ENCODE measurements at places on chromosomes 11 and 22.

GRCh38 chr11:108016647-108017046 lies 7.9 kb downstream of the CUL5 start:
- no peak for DNase-seq

- DNase-seq = no peak
Measured at GRCh38 chr22:47328550-47329243, 566.2 kb downstream of the TBC1D22A start.

DNA sequence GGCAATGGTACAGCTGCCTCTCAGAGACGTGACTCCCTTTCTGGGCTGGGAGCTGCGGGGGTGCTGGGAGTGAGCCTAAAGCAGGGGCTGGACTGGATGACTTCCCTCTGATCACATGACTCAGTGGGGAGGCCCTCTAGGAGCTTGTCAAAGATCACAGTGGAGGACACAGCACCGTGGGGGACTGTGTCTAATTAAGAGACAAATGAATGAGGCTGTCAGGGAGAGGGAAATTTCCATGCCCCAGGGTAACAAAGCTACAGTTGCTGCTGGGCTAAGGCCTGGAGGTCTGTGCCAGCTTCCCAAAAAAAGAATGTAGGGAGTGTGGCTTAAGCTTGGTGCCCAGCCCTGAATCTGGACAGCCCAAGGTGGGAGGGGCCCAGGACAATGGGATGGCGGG lies 262.8 kb upstream of the PLET1 start:
- no peak for DNase-seq

DNA sequence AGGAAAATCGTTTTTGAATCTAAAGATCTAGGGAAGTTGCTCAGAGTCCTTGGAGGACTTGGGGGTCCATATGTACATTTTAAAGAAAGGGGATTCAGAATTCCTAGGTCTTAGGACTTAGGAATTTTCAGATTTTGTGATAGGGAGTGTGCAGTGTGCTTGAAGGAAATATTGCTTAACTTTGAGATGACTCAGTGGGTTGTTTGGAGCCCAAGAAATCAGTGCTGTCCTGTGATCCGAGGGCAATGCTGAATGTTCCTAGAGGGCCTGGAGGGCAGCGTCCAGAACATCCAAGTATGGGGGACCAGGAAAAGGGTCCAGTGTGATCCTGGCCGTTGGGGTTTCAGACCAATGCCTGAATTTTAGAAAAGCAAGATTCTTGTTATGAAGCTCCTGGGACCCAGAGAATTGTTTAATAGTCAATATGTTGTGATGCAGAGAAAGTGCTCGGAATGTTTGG lies 3.1 kb upstream of the IGF2 start:
- no peak for DNase-seq

- DNase-seq = no peak
Measured at GRCh38 chr11:76152741-76153570, 53.3 kb downstream of the WNT11 start.

GRCh38 chr22:47292546-47293320 lies 530.3 kb downstream of the TBC1D22A start:
- DNase-seq = no peak

DNA sequence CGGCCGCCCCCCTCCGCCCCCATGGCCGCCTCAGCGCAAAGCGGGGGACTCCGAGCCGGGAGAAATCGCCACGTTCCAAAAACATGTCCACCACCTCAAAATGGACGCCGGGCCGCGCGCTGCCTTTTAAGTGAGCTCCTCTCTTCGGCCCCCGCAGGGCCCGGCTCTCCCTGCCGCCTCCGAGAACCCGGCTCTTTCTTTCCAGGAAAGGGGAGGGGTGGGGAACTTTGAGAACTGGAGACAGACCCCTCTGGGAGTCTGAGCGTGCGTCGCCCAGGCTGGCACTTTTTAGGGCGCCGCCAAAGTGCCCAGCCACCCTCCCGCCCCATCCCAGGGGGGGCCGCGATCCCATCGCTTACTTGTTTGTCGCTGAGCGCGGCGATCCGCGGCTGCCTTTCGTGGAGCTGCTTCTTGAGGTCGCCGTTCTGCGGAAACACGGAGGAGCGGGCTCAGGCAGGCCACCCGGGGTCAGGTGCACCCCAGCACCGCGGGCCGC lies 1.6 kb downstream of the PHF21B start:
- peak; percentile 30 for DNase-seq

DNA sequence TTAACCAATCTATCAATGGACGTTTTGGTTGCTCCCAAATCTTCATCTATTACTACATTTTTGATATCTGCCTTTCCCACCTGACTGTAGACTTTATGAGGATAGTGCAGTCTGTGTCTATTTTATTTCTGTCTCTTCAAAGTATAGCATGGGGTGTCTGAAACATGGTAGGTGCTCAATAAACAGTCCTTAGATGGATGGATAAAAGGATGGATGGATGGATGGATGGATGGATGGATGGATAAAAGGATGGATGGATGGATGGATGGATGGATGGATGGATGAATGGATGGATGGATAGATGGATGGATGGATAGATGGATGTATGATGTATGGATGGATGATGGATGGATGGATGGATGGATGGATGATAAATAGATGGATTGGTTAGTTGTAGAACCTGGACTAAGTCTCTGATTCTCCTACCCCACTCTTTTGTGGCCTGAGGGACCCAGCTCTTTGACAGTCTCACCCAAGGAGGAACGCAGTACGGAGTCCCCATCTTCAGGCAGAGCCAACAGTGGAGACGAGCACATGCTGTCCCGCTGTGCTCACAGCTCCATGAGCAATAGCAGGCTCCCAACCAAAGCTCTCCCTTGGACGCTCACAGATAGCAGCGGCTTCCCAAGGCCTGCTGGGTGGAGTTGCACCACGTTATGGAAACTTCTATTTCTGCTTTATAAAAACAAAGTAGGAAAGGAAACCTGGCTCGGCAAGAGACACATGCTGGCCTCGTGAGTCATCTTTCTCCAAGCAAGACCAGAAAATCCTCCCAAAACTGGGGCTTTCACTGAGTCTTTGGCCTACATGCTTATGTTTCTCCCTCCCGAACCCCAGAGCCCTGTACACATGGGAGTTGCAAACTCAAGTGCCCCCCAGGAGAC lies 448.0 kb downstream of the MIAT start:
- no peak for DNase-seq

- DNase-seq = no peak
Measured at GRCh38 chr22:17434856-17435255, 65.6 kb downstream of the CECR2 start.

DNA sequence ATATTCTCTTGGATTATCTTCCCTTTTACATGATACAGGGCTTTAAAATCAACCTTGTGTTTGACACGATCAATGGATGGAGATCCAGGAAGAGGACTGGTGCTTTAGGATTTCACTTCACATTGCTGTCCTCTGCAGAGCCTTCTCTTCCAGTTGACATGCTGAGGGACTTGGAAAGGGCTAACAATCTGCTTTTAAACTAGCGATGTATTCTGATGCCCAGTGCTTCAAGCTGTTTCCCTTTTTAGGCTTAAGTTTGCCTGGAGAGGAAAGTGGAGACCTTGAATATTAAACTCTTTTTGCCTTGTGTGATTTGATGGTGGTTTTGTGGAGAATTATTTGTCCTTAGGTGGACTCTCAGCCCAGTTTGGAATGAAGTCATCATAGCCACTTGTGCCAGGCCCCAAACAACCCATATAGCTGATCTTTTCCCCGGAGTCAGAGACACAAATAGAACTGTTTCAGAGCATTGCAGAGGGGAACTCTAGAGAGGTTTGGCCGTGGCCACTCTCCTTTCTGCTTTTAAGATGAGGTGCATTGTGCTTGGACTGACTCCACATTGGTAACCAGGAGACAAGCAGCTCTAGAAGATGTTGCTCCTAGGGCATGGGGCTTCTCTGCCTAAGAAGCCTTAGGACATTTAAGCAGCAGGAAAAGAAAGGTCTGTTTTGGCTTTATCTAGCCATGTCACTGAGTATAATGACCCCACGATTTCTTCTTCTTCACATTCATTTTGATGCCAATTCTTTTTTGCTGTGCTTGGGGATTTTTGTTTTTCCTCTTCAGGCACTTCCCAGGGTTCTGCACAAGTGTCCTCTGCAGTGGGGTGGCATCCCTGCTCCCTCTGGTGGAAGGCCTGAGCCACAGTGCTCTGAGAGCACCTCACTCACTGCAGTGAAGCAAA lies 152.8 kb downstream of the NCAM1 start:
- peak; percentile 56 for DNase-seq

GRCh38 chr22:41261541-41262249 lies 21.0 kb upstream of the CHADL start:
- DNase-seq = no peak

GRCh38 chr11:20336056-20336455 lies 27.5 kb upstream of the HTATIP2 start:
- no peak for DNase-seq

- DNase-seq = no peak
Measured at GRCh38 chr22:19208287-19208847, 29.8 kb upstream of the SLC25A1 start.

GRCh38 chr11:73265278-73265810 lies 6.8 kb upstream of the P2RY6 start:
- no peak for DNase-seq

- DNase-seq = no peak
Measured at GRCh38 chr11:22822203-22822602, 7.4 kb downstream of the SVIP start.

GRCh38 chr11:47941907-47942558 lies 38.3 kb upstream of the PTPRJ start:
- DNase-seq = no peak

GRCh38 chr22:45878901-45879551 lies 97.9 kb downstream of the WNT7B start:
- peak; percentile 76 for DNase-seq

- no peak for DNase-seq
Measured at GRCh38 chr11:3627291-3627690, 14.5 kb downstream of the ART5 start.

DNA sequence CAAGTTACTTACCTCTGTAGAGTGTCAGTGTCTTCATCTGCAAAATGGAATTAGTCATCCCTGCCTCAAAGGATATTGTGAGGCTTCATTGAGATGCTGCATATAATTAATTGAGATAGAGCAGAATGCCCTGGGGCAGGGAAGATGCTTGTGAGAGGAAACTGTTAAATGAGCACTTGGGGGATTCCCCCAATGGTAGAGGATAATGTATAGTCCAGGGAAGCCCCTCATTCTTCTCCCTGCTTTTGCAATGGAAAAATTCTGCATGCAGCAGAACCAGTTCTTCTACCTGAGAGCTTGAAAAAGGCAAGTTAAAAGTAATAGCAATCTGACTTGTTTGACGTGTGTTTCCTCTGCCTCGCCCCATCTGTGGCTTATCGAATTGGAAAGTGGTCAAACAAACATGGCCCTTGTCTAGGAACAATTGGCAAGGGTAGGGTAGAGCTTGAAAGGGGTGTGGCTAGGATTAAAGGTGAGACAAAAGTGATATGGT lies 90.9 kb downstream of the NAV2 start:
- DNase-seq = no peak

DNA sequence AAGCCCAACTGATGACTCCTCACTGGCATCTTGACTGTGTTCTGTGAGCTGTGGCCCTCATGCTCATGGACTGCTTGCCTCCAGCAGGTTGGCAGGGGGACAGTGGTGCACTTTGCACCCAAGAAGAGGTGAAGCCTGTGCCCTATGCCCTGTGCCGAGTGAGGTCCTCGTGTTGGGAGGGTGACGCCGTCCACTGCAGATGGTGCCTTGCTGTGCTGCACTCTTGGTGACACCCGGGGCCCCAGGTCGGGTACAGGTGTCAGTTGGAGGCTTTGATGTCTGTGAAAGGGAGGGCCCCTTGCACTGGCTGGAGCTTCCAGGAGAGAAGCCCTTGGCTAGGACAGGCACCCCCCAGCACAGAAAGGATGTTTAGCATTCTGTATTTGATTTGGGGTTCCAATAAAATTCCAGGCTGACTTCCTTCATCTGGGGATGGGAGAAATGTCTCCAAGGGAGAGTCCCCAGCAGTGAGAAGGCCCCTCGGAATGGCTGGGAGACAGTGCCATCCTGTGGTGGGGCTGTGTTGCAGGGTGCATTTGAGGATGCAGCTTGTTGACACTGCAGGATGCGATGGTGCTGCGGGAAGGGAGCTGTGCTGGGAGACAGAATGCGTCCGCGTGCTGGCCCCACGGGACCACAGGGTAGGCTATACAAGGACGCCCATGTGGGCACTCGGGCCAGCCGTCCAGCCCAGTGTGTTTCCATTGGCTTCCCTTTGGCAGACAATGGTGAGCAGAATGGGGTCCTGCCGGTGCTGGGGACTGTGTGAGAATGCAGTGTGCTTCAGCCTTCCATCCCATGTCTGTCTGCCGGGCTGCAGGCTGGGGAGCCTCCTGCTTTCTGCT lies 2.5 kb upstream of the ZDHHC8 start:
- peak; percentile 17 for DNase-seq

- DNase-seq = peak; percentile 1
Measured at GRCh38 chr11:24932110-24933000, 435.5 kb downstream of the LUZP2 start.

DNA sequence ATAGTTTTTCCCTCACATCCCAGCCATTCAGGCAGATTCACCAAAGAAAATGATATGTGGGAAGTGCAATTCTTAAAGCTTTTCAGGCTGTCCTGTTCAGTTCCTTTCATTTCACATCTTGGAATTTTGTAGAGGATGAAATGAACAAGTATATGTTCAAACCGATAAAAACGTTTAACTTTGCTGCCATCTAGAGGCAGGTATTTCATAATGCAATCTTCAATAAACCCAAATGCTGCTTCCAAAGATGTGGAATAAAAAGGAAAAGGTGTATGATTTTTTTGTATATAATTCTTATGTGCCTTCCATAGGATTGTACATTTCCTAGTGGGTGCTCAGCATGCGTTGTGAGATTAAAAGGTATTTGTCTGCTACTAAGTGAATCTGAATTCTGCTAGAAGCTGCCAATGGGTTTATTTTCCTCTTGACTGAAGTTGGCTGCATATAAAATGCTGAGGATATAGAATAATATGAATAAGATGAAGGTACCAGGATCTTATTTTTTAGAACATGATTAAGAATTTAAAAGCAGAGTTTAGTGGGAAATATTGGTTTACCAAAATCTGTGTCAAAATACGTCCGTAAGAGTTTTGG lies 199.3 kb downstream of the PGR start:
- DNase-seq = peak; percentile 52

- no peak for DNase-seq
Measured at GRCh38 chr11:103114836-103115235, 5.6 kb downstream of the DYNC2H1 start.

- no peak for DNase-seq
Measured at GRCh38 chr11:121889931-121890330, 226.1 kb downstream of the BLID start.

DNA sequence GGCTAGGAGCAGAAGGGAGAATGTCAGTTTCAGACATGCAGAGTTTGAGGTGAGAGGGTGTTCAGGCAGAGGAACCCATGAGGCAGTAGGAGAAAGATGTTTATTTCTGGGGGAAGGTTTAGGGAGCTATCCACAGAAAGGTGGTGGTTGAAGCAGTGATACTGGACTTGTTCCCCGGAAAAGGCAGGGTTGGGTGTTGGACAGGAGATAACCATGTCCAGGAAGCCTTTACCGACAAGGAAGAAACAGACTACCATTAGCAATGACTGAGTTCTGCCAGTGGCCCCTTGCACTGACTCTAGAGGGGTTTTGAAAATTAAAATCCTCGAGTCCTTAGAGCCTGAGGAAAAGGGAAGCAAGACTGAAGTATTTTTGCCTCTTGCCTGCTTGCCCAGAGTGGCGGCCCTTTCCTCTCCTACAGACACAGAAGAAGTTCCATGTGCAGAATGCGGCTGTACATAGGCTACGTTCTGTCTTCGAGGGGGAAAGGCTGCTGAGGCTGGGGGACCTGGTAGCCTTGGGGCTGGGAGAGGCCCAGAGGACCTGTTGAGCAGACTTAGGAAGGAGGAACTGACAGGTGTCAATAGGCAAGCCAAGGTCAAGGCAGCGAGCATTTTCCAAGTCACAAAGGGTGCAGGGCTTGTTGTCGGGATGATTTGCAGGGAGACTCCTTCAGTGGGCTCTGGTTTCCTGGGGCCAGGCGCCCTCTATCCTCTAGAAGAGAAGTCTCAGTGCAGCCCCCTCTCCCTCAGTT lies 146.7 kb downstream of the LDLRAD3 start:
- DNase-seq = no peak
